Chondrocyte (in vitro differentiated cells): ENCODE measurements at places on chromosomes 4 and X. TPM values are rescaled to one million over a fixed set of nuclear protein-coding genes. Genes with fewer than 3 reads are reported as not detected.

The USP17L26 gene
- not detected in 3 replicates for total RNA-seq

The PIR gene
- total RNA-seq: 13.3 to 37.5 TPM (median 13.4 TPM) in 3 replicates

The SLC7A11 gene
- total RNA-seq: 5.6 to 31.5 TPM (median 29.7 TPM) in 3 replicates

The NXF2 gene
- total RNA-seq: not detected in 3 replicates

The USP17L22 gene
- not detected in 3 replicates for total RNA-seq

The CHRDL1 gene
- 0.51 to 1.2 TPM (median 1.2 TPM) in 3 replicates for total RNA-seq

The CLDN22 gene
- not detected in 3 replicates for total RNA-seq

The SOWAHD gene
- 0.23 to 0.40 TPM in 2 of 3 replicates, not detected in the other for total RNA-seq

The TMPRSS11B gene
- total RNA-seq: not detected in 3 replicates

The NAA11 gene
- not detected in 3 replicates for total RNA-seq

The NEUROG2 gene
- total RNA-seq: not detected in 3 replicates

The MSN gene
- total RNA-seq: 335 to 384 TPM (median 382 TPM) in 3 replicates

DNA sequence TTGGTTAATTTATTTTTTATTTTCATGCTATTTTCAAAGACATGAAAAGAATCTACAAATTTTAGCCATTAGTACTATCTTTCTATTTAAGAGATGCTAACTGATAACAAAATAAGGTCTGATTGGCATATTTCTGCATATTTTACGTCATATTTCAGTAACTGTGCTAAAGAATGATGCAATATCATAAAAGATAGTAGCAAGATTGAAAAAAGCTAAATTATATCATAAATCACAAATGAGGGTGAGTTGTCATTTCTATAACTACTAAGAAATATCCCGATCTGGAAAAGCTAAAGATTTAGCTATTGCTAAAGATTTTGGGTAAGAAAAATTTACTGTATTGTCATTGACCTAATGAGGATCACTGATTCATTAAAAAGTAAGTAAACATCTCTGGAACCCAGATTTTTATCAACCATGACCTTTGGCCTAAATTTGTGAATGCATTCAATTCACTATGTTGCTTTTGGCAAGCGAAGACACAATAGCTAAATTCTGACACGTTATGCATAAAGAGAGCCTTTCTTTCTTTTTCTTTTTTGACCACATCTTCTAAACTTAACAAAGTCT lies 103.6 kb downstream of the HPGD start:
- no peaks in the 10 kb centered on the region for H3K36me3 ChIP-seq
- H3K27ac ChIP-seq: no peak overlapping the region
- no peak overlapping the region for H3K4me3 ChIP-seq
- DNase-seq: no peak

DNA sequence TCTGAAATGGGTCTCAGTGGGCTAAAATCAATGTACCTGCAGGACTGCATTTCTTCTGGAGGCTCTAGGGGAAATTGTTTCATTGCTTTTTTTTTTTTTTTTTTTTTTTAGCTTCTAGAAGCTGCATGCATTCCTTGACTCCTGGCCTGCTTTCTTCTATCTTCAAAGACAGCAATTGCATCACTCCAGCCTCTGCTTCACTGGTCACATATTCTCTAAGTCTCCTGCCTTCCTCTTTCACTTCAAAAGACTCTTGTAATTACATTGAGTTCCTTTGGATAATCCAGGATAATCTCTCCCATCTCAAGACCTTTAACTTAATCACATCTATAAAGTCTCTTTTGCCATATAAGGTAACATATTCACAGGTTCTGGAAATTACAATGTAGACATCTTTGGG lies 11.3 kb upstream of the PCYT1B start:
- no peaks in the 10 kb centered on the region for H3K36me3 ChIP-seq
- no peak overlapping the region for H3K27ac ChIP-seq
- no peak for DNase-seq
- no peaks in the 10 kb centered on the region for H3K4me1 ChIP-seq
- H3K27me3 ChIP-seq: peaks cover 9% of the 10 kb centered on the region

DNA sequence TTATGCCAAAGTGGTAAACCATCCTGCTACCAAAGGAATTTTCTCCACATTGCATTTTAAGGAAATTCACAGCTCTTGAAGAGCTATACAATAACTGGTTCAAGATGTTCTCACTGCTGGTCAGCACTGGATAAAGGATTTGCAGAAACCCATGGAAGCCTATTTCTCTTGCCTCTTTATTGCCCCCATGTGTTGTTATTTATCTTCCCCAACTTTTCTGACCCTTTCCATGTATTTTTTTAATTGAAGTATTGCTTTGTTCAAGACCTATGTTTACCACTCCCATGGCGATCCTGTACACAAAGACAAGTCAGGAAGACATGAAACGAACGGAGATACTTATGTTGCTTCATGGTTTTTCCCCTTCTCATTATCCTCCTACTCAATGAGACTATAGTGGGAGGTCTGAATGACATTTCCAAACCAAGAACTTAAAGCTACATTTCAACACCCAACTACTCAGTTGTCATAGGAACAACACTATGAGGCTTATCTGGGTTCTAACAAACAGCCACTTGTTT lies 566.4 kb upstream of the DIPK2B start:
- peaks cover 64% of the 10 kb centered on the region for H3K4me1 ChIP-seq
- no peaks in the 10 kb centered on the region for H3K27me3 ChIP-seq
- peak overlapping the region; percentile 77 for H3K27ac ChIP-seq
- peaks cover under 1% of the 10 kb centered on the region for H3K36me3 ChIP-seq
- peak overlapping the region; percentile 77 for H3K4me3 ChIP-seq
- DNase-seq: no peak

GRCh38 chr4:173486714-173487392 lies 43.2 kb downstream of the HAND2 start:
- H3K36me3 ChIP-seq: no peaks in the 10 kb centered on the region
- peak overlapping the region; percentile 67 for H3K27ac ChIP-seq
- no peak overlapping the region for H3K4me3 ChIP-seq
- no peaks in the 10 kb centered on the region for H3K27me3 ChIP-seq

GRCh38 chrX:23980011-23980441 lies 47.0 kb downstream of the KLHL15 start:
- H3K36me3 ChIP-seq: peaks cover 11% of the 10 kb centered on the region
- H3K27ac ChIP-seq: peak overlapping the region; percentile 60
- H3K4me1 ChIP-seq: peaks cover 33% of the 10 kb centered on the region
- no peaks in the 10 kb centered on the region for H3K27me3 ChIP-seq

GRCh38 chr4:10119278-10119677 lies 2.7 kb upstream of the WDR1 start:
- peaks cover 51% of the 10 kb centered on the region for H3K4me1 ChIP-seq
- H3K27ac ChIP-seq: no peak overlapping the region

DNA sequence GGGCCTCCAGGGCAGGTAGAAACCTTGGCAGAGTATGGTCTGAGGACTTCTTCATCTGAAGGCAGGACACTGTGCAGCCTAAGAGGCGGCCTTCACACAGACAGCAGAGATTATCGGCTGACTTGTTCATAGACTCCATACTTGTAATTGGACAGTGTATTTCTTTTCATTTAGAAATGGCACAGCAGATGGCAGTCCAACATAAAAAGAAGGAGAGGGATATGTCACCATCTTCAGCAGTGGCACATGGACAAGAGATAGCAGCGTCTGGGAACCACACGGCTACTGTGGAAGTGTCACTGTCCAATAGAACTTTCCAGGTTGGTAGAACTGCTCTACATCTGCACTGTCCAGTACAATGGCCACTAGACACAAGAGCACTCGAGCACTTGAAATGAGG lies 21.7 kb upstream of the GEMIN8 start:
- no peak overlapping the region for H3K27ac ChIP-seq
- H3K4me1 ChIP-seq: peaks cover 13% of the 10 kb centered on the region
- no peak overlapping the region for H3K4me3 ChIP-seq
- no peak for DNase-seq

DNA sequence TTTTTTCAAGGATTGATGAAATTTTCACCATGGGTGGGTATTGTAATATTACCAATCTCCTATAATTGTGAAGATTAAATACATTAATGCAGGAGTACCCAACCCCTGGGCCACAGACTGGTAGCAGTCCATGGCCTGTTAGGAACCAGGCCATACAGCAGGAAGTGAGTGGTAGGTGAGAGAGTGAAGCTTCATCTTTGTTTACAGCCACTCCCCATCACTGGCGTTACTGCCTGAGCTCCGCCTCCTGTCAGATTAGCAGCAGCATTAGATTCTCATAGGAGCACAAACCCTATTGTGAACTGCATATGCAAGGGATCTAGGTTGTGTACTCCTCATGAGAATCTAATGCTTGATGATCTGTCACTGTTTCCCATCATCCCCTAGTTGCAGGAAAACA lies 15.1 kb downstream of the RAPGEF2 start:
- no peak overlapping the region for H3K4me3 ChIP-seq
- H3K36me3 ChIP-seq: peaks cover 9% of the 10 kb centered on the region
- no peak overlapping the region for H3K27ac ChIP-seq
- H3K4me1 ChIP-seq: peaks cover 20% of the 10 kb centered on the region

- H3K4me1 ChIP-seq: no peaks in the 10 kb centered on the region
- H3K4me3 ChIP-seq: no peak overlapping the region
- H3K27me3 ChIP-seq: no peaks in the 10 kb centered on the region
- no peaks in the 10 kb centered on the region for H3K36me3 ChIP-seq
Measured at GRCh38 chrX:100895365-100896075, 21.4 kb upstream of the NOX1 start.

- DNase-seq: no peak
- peaks cover 4% of the 10 kb centered on the region for H3K36me3 ChIP-seq
- no peaks in the 10 kb centered on the region for H3K27me3 ChIP-seq
- H3K27ac ChIP-seq: no peak overlapping the region
Measured at GRCh38 chr4:25320773-25321172, 8.2 kb downstream of the ZCCHC4 start.

DNA sequence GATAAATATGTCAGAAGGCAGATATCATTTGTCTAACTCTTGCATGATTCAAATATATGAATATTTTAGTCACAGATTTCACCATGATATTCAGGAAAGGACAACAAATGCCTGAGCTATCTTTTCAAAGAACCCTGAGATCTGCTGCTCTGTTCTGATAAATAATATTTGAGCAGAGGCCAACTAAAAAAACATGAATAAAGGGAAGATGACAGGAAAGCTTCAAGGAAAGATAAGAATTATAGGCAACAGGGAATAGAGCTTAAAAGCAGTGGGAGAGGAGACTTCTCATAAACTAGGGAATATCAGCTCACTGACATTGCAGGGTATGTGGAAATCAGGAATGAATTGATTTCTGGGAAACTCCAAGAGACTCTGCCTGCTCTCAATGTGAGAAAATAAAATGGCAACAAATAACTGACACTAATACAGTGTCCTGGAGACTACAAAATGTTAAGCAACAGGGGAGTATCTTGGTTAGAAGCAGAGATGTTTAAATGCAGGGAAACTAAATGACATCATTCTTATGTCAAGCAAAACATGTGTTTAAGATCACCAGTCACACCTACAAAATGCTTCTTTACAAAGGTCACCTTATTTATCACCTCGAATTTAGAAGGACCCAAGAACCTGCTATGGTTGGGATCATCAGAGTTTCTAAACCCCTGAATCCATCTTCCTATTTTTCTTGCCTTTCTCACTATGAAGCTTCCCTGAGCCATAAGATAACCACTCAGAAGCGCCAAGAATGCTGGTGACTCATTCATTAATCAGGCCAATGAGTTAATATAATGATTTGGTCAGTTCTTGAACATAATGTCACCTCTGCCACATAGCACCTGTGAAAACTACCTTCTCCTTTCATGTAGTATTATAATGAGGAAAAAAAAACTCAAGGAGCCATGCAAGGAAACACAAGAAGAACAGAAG lies 78.1 kb downstream of the NDST3 start:
- no peak overlapping the region for H3K4me3 ChIP-seq
- H3K27ac ChIP-seq: no peak overlapping the region
- H3K4me1 ChIP-seq: no peaks in the 10 kb centered on the region
- DNase-seq: no peak
- H3K27me3 ChIP-seq: no peaks in the 10 kb centered on the region

GRCh38 chr4:14831416-14831815 lies 170.9 kb upstream of the CPEB2 start:
- H3K4me3 ChIP-seq: no peak overlapping the region
- H3K36me3 ChIP-seq: no peaks in the 10 kb centered on the region
- H3K4me1 ChIP-seq: peaks cover 3% of the 10 kb centered on the region
- H3K27ac ChIP-seq: no peak overlapping the region

DNA sequence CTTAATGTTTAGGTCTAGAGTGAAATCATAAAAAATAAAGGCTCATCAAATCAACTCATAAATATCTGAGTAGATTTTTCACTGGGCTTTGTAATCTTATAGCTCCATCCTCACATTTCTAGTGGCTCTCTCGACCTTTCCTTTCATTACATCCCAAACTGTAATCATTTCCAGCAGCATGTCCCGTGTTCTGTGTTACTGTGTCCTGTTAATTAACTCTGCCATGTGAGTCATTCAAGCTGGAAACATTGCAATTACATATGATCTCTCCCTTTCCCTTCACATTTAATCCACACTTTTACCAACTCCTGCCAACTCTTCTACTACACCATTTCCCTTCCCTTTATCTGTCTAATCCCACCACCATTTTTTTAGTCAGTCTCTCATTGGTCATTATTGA lies 75.5 kb downstream of the UGT8 start:
- H3K36me3 ChIP-seq: no peaks in the 10 kb centered on the region
- no peaks in the 10 kb centered on the region for H3K4me1 ChIP-seq
- H3K4me3 ChIP-seq: no peak overlapping the region
- H3K27me3 ChIP-seq: peaks cover 23% of the 10 kb centered on the region

DNA sequence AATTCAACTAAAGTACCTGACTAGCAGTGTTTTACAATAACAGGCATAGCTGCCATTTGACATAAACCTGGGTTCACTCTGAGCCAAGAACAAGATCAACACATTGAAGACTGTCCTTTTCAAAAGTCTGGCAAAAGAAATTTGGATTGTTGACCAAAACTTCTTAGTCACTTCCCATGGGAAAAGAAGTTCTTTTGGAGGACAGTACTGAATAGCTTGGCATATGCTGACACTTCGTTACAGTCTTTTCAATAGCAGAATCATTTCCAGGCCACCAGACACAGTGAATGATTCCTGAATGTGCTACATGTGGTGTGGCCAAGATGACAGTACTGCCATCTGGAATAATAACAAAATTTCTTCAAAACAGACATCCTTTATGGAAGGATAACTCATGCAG lies 560.3 kb downstream of the GRID2 start:
- no peak for DNase-seq
- H3K27ac ChIP-seq: no peak overlapping the region
- H3K36me3 ChIP-seq: no peaks in the 10 kb centered on the region
- no peak overlapping the region for H3K4me3 ChIP-seq

GRCh38 chr4:37960679-37961450 lies 667 bp downstream of the PTTG2 start:
- peaks cover 16% of the 10 kb centered on the region for H3K4me1 ChIP-seq
- H3K27ac ChIP-seq: no peak overlapping the region
- H3K4me3 ChIP-seq: no peak overlapping the region
- DNase-seq: no peak

DNA sequence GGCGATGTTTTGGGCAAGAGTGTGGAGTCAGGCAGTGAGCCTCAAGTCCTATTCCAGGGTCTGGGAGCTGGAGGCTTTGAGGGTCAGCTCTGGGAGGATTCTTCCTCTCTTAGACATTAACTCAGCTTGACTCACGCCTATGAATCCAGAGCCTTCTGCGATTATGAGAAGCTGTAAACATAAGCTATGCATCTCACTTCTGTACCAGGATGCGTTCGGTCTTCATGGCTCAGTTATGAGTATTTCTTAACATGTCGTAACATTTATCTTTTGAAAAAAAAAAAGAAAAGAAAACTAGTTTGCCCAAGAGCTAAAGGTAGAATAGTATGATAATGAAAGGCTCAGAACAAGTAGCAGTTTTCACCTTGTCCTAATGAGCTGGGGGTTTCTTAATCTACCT lies 4.6 kb downstream of the SHROOM2 start:
- H3K36me3 ChIP-seq: peaks cover 2% of the 10 kb centered on the region
- H3K4me1 ChIP-seq: peaks cover 14% of the 10 kb centered on the region
- no peak for DNase-seq
- no peak overlapping the region for H3K4me3 ChIP-seq

- DNase-seq: no peak
- no peak overlapping the region for H3K4me3 ChIP-seq
- peaks cover 2% of the 10 kb centered on the region for H3K36me3 ChIP-seq
- no peak overlapping the region for H3K27ac ChIP-seq
Measured at GRCh38 chr4:151678048-151678872, 82.5 kb downstream of the GATB start.
